ENCODE measurements at places on chromosomes 6 and 20.

GRCh38 chr6:169172456-169172855 is 81.2 kb downstream of the THBS2 start:
- no peak for DNase-seq

DNA sequence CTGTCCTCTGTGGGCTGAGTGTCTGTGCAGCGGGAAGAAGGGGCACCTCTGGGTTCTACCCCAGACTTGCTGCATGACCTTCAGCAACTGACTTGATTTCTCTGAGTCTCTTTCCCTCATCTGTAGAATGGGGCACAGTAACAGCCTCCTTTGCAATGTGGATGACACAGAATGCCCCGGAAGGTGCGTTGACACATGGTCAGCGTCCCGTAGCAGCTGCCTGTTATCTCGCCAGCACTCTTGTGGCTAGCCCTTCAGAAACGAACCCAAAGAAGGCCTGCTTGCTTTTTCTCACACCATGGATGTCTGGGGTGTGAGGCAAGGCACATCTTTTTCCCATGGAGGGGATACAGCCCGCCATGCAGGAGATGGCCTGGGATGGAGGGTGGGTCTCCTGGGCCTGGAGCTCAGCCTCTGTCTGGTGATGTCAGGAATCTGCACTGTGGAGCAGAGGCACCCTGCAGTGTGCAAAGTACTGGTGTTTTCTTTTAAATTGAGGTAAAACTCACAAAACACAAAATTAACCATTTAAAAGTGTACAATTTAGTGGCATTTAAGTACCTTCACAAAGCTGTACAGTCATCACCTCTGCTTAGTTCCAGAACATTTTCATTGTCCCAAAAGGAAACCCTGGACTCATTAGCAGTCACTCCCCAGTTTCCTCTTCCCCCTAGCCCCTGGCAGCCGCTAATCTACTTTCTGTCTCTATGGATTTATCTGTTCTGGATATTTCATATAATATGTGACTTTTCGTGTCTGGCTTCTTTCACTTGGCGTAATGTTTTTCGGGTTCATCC is 59.8 kb upstream of the FAM83D start:
- no peak for DNase-seq

GRCh38 chr20:36070451-36070850 is 84.1 kb upstream of the EPB41L1 start:
- DNase-seq = no peak

DNA sequence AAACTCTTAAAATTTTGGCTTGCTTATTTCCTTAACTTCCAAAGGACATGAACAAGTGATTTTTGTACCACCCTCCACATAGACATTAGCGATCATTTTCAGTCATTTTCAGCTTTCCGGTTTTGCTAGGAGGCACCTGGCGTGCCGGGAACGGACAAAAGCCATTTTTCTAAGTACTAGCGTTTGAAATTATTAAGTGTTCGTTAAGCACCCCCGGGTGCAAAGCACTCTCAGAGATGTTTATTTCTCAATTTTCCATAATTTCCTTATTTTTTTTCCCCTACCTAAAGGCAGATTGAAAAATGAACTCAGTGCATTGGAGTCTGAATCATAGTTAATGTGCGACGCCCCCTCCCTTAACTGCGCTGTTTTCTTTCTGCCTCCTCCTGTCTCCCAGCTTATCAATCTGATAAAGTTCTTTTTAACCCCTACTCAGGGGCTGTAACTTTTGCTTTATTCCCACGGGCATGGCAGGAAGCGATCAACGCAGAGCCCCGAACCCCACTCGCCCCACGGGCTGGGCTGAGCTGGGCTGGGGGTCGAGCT is 58.2 kb downstream of the ZNF831 start:
- no peak for DNase-seq

DNA sequence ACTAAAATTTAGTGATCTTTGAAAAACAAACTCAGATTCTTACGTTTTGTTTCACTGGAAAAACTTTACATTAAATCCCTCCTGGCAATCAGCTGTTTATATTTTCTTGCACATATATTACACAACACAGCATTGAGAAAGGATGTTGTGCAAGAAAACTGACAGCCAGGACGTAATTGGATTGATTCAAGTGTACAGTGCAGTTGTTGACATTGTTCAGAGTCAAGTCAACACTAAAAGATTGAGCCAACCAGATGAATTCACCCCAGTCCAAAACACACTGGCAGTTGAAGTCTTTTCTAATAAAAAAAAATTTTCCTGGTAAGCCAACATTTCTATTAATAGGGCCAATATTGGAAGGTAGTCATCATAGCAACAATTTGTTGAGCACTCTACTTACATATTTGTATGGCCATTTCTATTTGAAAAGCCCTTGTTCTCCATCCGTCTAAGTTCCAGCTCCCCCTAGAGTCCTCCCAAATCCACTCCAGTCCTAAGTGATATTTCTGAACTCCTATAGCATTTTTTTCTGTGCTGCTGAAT is 20.9 kb upstream of the VNN1 start:
- DNase-seq = no peak

DNA sequence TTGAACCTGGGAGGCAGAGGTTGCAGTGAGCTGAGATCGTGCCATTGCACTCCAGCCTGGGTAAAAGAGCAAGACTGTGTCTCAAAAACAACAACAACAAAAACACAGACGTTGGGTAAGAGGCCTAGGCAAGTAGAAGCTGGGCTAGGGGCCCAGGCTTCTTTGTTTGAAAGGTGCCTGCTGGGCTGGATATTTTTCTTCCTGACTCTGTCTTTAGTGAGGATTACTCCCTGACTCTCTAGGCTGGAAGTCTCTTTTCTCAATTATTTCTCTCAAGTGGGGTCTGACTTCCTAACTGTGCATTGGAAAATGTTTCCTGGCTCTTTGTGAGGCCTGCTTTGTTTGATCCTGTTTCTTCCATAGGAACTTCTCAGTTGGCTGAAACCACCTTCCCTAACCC is 76.5 kb upstream of the DTNBP1 start:
- DNase-seq = no peak

- DNase-seq = no peak
Observed at GRCh38 chr20:8067082-8067481, 47.5 kb upstream of the TMX4 start.

- DNase-seq = no peak
Observed at GRCh38 chr20:37351689-37352607, 6.0 kb downstream of the SRC start.

- DNase-seq = no peak
Observed at GRCh38 chr20:61673152-61673847, 392.4 kb downstream of the TAF4 start.

All from stimulated activated CD4-positive, alpha-beta T cell treated with anti-CD3 and anti-CD28 coated beads, Interleukin-1b, Interleukin-23, amount 100 ng/mL, for 4 hours (primary cell).